A549 treated with ZK216348 at 1 μM for 4 hours (cell line): ENCODE measurements at places on chromosomes 1 and 21. TPM values are rescaled to one million over a fixed set of nuclear protein-coding genes. Genes with fewer than 3 reads are reported as not detected.

NR1I3 gene
- not detected in 5 replicates for total RNA-seq

REN gene
- not detected in 5 replicates for total RNA-seq

SLC9C2 gene
- total RNA-seq: not detected in 5 replicates

LAMB3 gene
- total RNA-seq: 13.9 to 27.8 TPM (median 21.7 TPM) in 5 replicates

KRTAP19-1 gene
- total RNA-seq: not detected in 5 replicates

MYCL gene
- total RNA-seq: 0.62 to 1.6 TPM (median 1.4 TPM) in 5 replicates

PTPRU gene
- total RNA-seq: 4.9 to 7.9 TPM (median 7.8 TPM) in 5 replicates

SRM gene
- total RNA-seq: 102 to 210 TPM (median 208 TPM) in 5 replicates
